Stimulated activated CD4-positive, alpha-beta T cell treated with anti-CD3 and anti-CD28 coated beads, Interleukin-1b, Interleukin-23, amount 100 ng/mL, for 1 hour (primary cell): ENCODE measurements at places on chromosomes 5 and 9.

DNA sequence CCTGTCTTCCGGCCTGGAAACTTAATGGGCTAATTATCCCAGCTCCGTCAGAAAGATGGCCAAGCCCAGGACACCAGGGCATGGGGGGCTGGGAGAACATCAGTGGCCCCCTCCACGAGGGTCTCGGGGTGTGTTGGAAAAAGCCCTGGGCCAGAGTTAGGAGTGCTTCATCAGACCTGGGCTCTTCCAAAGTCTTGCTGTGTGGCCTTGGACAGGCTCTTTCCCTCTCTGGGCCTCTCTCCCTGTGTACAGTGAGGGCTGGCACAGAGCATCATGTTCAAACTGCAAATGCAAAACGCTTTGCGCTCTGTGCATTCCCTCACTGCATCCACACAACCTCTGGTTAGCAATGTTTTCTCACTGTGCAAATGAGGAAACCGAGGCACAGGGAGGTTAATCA, 48.3 kb downstream of the ASS1 start:
- no peak for DNase-seq

DNA sequence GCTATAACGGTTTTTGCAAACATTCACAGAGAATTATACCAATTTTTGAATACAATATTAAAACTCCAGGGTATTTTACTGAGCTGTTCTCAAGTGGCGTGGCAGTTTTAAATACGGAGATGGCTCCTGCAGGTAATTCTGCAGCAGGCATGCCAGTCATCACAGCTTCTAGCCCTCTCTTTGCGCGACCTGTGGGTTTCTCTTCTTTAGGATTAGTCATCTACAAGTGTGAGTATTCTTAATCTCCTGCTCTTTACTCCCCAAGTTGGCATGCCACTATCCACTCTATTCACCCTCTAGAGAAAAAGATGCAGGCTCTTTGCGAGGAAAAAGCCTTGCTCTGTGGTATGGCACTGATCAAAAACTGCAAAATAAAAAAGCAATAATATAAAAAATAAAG, 43.9 kb downstream of the ANKRD31 start:
- no peak for DNase-seq

- no peak for DNase-seq
These were observed 1.5 kb upstream of the IRX2 start for GRCh38 chr5:2752821-2753439.

DNA sequence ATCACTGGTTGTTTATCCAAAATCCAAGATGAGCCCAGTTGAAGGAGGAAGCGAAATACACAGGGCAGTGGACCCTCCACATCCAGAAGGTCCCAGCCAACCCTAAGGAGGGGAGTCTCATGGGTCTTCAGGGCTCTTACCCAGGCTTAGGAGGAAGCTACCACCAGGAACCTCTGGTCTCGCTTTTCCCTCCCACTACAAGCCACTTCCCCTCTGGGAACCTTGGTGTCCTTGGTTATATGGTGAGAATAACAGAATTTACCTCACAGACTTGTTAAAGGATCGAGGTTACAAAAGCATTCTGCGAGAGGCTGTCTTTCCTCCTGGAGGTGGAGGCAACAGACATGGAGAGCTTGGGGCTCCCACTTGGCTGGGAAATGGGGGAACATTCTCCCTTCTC, 3.4 kb downstream of the HIGD2A start:
- no peak for DNase-seq

DNA sequence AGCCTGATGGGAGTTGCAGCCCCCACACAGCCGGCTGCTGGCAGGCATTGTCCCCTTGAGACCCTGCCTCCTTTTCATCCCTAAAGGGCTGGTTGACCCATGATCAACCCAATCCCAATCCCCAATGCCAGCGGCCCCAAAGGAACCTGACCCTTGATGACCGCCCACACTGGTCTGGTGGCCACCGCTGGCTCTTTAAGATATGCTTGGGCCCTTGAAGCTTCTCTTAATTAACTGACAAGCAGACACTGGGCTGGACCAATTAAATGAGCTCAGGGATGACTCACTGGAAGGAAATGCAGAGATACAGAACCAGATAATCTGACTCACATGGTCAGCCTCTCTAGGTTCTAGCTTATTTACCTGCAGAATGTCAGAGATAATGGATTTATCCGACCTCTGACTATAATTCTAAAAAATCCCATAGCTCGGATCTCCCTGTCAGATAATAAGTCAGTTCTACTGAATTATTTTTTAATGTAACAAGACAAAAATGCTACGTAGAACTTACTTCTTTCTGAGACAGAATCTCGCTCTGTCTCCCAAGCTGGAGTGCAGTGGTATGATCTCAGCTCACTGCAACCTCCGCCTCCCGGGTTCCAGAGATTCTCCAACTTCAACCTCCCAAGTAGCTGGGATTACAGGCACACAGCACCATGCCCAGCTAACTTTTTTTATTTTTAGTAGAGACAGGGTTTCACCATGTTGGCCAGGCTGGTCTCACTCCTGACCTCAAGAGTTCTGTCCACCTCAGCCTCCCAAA, 11.1 kb upstream of the MLANA start:
- DNase-seq = no peak

DNA sequence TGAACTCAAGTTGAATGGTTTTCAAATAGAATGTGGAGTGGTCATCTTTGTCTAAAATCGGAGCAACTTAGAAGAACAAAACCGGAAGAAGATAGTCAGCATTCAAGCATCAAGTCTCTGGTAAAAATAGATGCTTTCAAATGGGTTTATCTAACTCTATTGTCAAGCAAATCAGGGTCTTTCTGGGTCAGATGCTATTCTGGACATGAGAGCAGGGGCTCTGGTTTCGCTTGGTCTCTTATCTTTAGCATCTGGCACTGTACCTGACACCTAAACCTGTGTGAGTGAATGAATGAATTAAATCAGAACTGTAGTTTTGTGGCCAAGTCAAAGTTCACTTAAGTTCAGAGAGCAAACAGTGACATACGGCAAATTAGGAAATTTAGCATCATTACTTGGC, 173.5 kb downstream of the SLIT3 start:
- no peak for DNase-seq

DNA sequence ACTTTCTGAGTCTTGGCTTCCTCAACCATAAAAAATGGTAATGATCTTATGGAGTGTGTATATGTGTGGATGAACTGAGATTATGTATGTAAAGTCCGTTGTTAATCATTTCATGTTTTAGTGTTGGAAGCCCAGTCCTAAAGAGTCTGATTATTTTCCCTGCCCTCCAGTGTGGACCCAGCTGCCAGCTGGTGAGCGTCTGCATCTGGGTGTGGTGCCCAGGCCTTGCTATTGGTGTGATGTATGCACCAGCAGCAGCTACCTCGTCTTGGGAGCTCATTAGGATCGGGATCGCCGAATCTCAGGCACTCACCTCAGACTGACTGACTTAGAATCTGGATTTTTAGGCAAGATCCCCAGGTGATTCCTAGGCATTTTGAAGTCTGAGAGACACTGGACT, 63.8 kb downstream of the LRRC70 start:
- no peak for DNase-seq

DNA sequence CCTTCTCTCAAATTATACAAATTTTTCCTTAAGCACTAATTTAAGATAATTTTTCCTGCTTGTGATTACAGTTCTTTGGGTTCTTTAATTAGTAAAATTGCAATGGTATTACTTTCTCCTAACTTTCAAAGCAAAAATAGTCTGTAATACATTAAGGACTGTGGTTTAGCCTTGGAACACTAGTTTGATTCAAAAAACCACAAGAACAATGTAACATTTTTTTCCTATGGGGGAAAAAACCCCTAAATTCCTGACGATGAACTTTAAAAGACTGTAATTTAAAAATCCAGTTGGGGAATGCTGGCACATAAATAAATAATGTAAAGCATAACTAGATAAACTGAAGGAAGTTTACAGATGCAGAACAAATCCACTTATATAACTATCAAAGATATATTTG, 65.3 kb downstream of the CDC14B start:
- no peak for DNase-seq

- DNase-seq = no peak
These were observed 2.5 kb upstream of the SOWAHA start for GRCh38 chr5:132810605-132811004.

DNA sequence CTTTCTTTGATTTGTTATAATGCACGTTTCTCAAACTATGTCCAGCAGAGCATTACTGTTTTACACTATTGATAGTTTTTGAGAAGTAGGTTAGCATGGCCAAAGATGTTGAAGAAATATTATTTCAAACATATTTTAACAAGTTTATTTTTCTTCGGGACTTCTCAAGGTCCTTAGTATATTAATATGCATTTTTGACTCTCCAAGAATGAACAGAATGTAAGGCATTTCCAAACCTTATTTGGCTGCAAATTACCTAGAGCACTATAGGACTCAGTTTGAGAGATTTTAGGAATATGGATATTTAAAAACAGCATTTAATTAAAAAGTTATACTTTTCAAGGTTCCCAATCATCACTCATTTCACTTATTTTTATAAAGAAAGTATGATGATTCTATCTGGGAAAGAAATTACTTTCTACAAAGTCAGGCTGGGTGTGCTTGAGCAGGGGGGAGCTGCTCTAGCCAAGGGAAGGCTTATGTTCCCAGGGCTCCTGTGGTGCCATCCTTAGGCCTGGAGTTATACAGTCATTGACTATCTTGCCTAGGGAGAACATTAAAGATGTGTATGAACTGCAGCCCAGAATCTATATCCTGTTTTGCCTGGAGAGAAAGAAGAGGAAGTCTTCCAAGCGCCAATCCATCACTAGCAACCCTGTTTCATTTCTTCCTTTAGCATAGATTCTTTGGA, 27.6 kb upstream of the NREP start:
- DNase-seq = no peak

GRCh38 chr9:87629104-87629503, 96.8 kb upstream of the CTSL start:
- no peak for DNase-seq

DNA sequence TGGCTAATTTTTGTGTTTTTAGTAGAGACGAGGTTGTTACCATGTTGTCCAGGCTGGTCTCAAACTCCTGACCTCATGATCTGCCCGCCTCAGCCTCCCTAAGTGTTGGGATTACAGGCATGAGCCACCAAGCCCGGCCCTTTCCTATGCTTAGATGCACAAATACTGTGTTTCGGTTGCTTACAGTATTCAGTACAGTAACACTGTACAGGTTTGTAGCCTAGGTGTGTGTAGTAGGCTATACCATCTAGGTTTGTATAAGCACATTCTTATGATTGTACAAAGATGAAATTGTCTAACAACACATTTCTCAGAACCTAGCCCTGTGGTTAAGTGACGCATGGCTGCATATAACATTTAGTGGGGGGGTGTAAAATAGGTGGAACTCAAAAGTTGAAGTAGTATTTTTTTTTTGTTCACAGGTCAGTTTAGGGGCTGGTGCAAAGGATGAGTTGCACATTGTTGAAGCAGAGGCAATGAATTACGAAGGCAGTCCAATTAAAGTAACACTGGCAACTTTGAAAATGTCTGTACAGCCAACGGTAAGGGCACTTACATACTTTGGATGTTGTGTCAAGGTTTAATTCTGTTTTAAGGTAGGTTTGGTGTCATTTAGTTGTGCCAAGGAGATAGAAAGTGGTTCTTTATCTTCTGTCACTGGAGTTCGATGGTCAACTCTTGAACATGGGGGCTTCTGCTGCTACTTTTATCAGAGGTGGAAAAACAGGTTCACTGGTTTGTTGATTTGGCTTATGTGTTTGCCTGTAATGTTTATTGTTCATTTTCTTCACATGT, 3.4 kb downstream of the NPM1 start:
- no peak for DNase-seq

DNA sequence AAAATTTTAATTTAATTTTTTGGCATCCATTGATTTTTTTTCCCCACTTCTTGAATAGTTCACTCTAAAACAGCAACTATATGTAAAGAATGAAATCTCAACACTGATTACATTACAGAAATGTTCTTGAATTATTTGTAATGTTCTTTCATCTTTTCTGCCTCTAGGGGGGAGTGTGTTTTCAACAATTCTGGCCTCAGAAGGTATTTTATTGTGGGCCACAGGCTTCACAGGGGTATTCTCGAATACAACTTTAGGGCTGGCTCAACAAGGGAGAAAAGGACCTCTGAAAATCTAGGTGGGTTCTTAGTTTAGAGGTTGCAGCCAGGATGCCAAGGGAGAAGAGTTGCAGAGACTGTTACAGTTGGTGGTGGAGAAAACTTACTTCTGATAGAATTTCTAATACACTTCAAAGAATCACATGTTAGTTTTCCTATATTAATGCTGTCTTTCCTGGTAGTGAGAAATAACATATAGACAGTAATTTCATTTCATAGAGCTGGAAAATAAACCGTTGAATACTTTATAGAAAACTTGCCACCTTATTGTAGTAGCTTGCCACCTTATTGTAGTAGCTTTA, 3.6 kb upstream of the NPR3 start:
- no peak for DNase-seq

- DNase-seq = no peak
These were observed 31.0 kb upstream of the IL17B start for GRCh38 chr5:149410071-149410470.
